Stimulated activated CD8-positive, alpha-beta memory T cell treated with anti-CD3 and anti-CD28 coated beads, Interleukin-15, amount 100 ng/mL, for 24 hours (primary cell): ENCODE measurements at places on chromosomes 4 and X.

DNA sequence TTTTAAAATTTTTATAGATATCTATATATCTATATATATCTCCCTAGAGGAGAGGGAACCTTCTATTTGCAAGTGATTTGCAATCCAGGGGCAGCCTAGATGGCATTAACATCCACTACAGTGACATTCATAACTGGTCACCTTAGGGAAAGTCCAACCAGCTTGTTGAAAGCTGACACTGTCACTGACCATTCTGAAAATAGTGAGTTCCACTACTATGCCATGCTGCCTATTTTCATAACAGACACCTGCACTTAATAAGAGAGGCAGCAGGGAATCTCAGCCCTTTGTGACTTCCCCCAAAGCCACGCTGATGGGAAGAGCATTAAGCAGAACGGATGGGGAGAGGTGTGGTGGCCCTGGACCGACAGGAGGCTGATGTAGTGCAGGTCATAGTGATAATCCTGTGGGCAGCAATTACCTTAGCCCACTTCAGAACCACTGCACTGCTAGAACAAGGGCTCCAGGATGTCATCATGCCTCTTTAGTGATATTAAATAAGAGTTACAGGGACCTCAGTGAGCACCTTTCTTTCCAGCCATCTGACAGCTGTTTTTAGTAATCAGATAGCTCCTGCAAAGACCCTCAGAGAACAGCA, 51.3 kb downstream of the GPRIN3 start:
- no peak for DNase-seq

DNA sequence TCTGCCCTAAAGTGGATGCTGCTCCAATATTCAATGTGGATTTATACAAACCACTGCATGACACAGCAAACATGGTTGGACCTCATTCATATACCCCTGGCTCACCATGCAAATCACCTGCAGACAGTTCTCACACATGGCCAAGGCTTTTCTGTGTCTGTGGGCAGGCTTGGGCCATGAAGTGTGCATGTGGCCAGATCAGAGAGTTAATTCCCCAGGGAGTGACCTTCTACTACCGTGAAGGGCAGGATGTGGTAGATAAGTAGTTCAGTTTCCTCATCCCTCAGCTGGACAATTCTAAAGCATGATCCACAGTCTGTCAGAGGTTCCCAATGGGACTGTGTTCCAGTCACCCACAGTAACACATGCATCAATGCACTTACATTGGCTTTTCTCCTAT, 24.6 kb upstream of the BCLAF3 start:
- no peak for DNase-seq

GRCh38 chr4:67721770-67722597, 21.0 kb upstream of the UBA6 start:
- DNase-seq: no peak

DNA sequence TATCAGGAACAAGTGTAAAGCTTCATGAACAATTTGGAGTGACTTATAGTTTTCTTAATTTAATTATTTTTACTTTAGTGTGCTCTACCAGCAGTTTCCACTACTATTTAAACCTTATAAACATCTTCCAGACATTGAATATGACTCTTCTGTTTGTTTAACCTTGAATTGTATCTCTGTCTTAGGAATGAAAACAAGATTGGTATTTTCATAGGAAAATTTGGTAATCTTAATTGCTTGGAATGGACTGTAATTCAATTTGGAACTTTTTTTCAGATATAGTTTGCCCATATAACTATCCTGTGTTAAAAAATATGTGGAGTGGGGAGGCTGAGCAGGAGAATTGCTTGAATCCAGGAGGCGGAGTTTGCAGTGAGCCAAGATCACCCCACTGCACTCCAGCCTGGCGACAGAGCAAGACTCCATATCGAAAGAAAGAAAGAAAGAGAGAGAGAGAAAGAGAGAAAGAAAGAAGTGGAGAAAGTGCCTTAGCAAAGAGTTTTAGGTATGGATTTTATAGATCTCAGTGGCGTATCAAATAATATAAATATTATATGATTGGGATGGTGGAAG, 242.4 kb downstream of the BMPR1B start:
- no peak for DNase-seq

DNA sequence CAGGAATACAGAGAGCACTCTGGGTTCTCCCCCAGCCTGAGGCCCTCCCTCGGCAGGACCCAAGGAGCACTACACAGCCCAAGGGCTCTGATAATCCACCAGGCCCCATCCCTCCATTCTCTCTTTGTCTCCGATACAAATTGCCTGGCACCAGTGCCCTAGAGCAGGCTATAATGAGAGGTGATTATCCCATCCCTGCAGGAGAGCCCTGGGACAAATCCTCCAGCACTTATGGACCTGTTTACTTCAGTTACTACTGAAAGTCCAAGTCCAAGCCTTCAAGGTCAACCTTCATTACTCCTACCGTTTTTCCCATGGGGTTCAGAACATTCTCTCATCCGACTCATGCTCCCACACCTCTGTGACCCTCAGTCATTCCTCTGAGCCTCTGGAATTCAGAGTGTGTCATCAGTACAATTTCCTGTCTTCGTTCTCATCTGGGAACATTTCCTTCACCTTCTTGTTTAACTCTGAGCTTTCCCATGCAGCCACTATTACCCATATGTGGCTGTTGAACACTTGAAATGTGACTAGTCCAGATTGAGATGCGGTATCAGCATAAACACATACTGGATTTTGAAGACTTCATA, 299.0 kb downstream of the RAPGEF2 start:
- no peak for DNase-seq

DNA sequence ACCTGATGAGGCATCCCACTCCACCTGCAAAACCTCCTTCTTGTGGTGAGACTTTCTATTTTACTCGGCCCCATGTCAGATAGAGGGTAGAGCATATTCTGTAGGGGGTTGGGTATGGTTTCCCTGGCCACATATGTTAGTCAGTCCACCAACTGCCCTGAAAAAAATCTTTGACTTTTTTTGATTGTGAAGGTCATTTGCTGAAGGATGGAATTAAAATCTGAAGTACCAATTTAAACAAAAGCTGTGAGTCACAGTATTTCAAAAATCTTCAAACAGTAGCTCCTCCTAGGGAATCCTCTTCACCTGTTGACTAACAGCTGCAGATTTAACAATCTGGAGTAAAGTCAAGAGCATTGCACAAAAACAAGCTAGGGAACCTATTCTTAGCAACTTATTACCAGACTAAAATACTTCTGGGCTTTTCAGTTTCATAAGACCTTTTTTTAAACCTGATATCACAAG, 8.0 kb upstream of the CCDC110 start:
- no peak for DNase-seq

DNA sequence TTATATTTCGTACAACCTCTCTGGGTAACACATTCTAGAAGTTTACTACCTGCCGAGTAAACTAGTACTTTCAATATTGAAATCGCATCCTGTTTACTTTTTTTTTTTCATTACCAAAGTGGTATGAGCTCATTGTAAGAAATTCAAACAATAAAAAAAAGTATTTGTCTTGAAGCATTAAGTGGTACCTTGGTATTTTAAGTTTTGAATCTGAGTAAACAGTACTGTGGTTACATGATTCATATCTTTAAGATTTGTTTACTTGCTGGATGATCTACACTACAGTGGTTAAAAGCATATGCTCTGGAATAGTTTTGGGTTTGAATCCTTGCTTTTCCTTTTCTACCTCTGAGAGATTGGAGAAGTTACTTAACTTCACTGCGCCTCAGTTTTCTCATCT, 3.8 kb upstream of the MMGT1 start:
- DNase-seq: no peak

GRCh38 chrX:14598330-14598729, 69.0 kb downstream of the GLRA2 start:
- DNase-seq: no peak

DNA sequence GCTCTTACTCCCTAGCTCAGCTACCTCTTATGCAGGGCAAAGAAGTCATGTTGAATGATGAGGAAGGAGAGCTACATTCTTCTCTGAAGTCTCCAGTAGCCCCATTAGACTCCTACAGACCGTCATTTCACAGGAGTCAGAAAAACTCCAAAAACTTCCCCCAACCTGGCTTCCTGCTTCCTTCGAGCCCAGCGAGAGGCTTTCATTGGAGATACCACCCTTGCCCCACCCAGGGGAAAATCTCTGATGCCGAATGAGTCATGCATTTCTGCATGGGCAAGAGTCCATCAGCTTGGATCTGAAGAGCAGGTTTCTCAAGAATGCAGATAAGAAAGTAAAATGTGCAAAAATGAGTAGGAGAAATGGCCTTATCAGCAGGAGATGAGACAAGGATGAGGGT, 53.0 kb downstream of the ARSF start:
- no peak for DNase-seq

GRCh38 chr4:11134705-11135104, 294.0 kb downstream of the HS3ST1 start:
- no peak for DNase-seq

- no peak for DNase-seq
These were observed 106.8 kb downstream of the ASB9 start for GRCh38 chrX:15163131-15163530.

- no peak for DNase-seq
These were observed 24.7 kb upstream of the NAP1L5 start for GRCh38 chr4:88722276-88722780.

GRCh38 chrX:130300010-130300282, 31.2 kb upstream of the ZNF280C start:
- no peak for DNase-seq

GRCh38 chr4:20251031-20251795, 492 bp upstream of the SLIT2 start:
- DNase-seq: no peak

GRCh38 chr4:128271551-128271950, 16.1 kb downstream of the PGRMC2 start:
- no peak for DNase-seq

DNA sequence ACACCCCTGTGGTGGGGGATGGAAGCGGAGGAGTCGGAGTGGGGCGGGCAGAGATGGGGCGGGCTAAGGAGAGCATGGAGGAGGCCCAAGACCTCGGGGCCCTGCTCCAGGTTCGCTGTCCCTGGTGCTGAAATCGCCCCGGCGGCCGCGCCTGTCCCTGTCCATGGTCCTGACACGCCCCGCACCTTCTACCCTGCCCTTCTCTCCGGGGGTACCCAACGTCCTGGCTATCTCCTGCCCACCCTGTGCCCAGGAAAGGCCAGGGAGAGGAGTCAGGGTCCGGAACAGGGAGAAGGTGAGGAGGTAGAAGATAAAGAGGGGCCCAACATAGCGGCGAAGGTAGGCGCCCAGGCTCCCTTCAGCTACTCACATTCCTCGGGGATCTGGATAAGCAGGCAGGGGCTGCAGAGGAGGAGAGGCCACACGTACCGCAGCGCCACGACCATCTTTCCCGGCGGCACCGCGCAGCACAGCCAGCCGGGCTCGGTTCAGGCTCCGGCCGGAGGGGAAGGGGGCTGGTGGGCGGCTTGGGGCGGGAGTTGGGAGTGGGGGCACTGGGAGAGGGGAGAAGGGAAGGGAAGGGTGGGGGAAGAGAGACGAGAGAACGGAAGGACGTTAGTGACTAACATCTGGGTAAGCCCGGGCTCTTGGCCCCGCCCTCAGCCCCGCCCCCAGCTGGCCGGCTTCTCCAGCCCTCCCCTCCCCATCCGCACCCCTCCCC, 10.4 kb downstream of the L1CAM start:
- peak; percentile 58 for DNase-seq

DNA sequence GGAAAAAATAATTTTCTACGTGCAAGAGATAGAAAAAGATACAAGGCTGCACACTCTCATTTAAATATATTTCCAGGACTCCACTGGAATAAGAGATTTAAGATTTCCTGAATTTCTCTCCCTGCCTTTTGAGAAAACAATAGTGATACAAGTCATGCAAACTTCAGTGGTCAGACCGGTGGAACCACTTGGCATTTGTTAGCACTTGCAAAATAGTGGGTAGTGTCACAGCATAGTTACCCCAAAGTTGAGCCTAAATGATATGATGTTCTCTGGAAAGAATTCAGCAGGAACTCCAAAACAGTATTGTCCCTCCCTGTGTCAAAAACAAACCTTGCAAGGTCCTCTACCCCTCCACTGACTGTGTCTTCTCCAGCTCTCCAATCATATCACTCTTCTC, 102.3 kb downstream of the ANKRD50 start:
- DNase-seq: no peak

- peak; percentile 49 for DNase-seq
These were observed 30.0 kb downstream of the ARHGEF9 start for GRCh38 chrX:63754860-63755579.

GRCh38 chr4:31187979-31188378, 467.8 kb downstream of the PCDH7 start:
- DNase-seq: no peak

GRCh38 chr4:52376132-52376704, 282.9 kb downstream of the USP46 start:
- DNase-seq: no peak

DNA sequence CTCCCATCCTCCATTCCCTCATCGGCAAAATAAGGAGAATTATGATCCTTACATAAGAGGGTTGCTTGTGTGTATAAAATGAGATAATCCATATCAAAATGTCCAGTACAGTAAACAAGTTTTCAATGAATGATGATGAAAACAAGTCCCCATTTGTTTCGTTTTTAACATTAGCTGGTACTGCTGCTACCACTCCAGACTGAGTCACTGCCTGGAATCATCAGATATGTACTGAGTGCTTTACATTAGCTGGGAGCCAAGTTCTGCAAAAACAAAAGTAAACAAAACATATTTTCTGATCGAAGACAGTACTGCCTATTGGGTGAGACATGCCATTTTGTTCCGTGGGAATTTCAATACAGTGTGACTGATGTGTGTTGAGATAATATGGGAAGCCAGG, 123.2 kb upstream of the IGFBP7 start:
- no peak for DNase-seq

- DNase-seq: no peak
These were observed 52.1 kb downstream of the IDS start for GRCh38 chrX:149453030-149453429.

GRCh38 chr4:44725166-44725565, 1.2 kb downstream of the GNPDA2 start:
- no peak for DNase-seq

DNA sequence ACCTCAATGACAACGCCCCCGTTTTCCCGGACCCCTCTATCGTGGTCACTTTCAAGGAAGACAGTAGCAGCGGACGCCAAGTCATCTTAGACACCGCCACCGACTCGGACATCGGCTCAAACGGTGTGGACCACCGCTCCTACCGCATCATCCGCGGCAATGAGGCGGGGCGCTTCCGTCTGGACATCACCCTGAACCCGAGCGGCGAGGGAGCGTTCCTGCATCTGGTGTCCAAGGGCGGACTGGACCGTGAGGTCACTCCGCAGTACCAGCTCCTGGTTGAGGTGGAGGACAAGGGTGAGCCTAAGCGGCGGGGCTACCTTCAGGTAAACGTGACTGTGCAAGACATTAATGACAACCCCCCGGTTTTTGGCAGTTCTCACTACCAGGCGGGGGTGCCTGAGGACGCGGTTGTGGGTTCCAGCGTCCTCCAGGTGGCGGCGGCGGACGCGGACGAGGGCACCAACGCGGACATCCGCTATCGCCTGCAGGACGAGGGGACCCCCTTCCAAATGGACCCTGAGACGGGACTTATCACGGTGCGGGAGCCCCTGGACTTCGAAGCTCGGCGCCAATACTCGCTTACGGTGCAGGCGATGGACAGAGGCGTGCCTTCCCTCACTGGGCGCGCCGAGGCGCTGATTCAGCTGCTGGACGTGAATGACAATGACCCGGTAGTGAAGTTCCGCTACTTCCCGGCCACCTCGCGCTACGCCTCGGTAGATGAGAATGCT, 2.2 kb downstream of the FAT4 start:
- no peak for DNase-seq

- DNase-seq: no peak
These were observed 87.0 kb downstream of the IRF2 start for GRCh38 chr4:184387351-184387750.
